ENCODE measurements at places on chromosomes 16 and 17.

DNA sequence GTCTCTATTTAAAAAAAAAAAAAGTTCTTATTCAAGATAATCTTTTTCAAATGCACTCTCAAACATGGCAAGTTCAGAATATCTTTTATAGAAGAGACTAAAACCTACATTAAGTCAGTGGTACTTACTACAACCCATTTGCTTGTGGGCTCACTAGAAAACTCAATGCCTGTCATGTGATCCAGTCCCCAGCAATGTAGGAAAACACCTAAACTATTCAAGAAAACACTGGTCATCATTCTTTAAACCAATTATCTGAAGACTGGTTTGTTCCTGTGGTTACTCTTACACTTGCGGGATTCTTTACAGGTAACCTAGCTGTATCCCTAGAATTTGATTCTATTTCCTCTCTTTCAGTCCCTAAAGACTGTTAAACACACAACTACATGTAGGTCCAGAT is 19.6 kb downstream of the MED13 start:
- no peak for DNase-seq

GRCh38 chr17:39701012-39701783 is 1.3 kb downstream of the ERBB2 start:
- DNase-seq: no peak

DNA sequence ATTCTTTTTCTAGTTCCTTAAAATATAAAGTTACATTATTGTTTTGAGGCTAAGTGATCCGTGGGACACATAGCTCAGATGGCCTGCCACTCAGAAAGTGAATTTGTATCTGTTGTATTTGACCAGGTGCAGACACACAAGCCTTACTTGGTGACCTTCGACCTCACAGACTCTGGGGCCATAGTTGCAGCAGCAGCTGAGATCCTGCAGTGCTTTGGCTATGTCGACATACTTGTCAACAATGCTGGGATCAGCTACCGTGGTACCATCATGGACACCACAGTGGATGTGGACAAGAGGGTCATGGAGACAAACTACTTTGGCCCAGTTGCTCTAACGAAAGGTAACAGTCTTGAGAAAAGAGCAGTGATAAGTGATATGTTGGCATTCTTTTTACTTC is 30.5 kb downstream of the TMEM11 start:
- no peak for DNase-seq

DNA sequence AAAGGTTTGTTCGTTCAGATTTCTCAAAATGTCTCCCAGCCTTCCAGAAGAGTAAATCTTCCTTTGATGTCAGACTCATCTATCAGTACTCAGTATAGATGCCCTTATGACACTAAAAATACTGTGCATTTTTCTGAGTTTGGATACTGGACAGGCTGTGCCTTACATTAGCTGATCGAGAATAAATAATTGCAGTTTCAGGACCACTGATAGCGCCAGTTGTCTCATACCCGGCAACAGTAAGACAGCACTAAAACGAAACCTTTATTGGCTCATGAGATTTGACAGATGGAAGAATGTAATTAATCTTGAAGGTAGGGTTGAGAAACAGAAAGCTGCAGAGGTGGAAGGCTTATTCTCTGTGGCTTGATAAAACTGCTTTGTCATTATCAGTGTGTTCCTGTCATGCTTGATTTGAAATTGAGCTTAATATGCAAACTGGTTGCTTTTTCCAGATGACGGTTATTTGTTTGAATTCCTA is 1.2 kb downstream of the ATP6V0A1 start:
- peak; percentile 33 for DNase-seq
